ENCODE measurements at places on chromosomes 12 and 14. TPM values are rescaled to one million over a fixed set of nuclear protein-coding genes. Genes with fewer than 3 reads are reported as not detected.

GRCh38 chr14:97023871-97024270 is 226.7 kb downstream of the VRK1 start:
- no peak for DNase-seq

DNA sequence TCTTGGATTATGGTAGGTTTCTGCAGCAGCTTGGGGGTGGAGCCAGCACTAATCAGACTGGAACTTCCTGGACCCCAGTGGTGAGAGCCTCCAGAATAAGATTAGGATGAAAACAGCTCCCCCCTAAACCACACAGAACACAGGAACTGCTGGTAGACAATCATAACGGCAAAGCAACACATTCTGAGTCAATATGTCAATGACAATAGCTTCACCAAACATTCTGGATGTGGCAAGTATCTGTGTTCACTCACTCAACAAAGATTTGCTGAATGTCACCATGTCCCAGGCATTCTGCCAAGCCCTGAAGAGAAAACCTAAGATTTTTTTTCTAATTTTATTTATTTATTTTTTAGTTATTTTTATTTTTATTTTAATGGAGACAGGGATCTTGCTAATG is 65.2 kb downstream of the LRRC74A start:
- DNase-seq, result no peak

DNA sequence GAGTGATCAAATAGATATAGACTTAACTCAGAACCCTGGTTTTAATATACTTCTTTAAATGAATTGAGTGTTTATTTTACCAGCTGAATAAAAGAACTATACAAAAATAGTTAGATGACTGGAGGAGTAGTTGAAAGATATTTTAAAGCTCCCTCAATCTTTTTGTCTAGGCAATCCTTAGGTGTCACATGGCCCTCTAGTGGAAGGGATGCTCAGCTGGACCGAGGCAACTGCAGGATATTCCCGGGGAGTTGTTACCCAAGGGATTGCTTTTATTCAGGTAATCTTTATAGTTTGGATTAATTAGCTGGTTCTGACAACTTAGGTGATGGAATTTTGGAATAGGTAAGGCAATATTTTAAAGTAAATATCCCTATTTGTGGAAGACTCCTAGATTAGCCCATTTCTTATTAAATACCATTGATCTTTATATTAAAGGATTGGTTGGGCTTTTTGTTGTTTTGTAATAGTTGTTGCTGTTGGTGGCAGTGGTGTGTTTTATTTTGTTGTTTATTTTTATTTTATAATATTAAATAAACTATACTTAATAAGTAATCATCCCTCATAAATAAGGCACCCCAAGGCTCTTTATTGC is 57.1 kb downstream of the ZDHHC17 start:
- no peak for DNase-seq

DNA sequence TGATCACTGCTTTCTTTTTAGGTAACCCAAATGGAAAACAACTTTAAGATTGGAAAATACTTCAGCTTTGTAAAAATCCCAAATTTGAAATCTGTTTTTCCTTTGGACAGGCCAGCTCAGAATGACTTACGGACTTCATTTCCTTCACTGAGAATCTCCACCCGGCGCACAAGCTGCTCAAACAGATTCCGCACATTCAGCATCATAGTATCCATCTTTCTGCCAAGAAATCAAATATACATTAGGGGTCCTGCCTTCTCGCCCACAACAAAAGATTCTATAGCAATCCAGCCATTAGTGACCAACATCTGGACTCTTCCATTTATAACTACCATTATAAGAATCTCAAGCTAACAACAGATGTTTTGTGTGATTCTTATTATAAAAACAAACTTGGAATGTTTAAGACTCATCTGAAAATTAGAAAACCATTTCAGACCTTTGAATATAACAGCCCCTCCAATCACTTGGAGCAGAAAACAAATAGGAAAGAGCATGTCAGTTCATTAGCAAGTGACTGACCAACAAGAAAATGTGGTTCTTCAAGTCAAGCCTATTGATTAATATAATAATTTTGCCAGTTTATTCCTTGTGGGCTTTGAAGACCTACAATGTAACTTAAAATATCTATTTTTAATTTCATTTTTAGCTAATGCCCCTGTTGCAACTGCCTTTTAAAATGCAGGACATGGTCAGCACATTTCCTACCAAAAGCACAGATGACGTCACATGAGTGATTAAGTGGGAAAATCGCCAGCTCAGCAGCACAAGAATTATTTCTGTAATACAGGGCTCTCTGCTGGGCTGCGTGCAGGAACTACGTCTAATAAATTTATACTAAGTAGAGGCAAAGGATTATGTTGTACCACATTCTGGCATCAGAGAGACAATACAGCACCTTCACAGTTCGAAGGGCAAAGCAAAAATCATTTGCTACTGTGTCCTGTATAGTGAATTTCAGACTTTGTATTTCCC is 8.5 kb downstream of the RACGAP1 start:
- peak; percentile 46 for DNase-seq

The RD3L gene
- 41.5 TPM for polyA plus RNA-seq

DNA sequence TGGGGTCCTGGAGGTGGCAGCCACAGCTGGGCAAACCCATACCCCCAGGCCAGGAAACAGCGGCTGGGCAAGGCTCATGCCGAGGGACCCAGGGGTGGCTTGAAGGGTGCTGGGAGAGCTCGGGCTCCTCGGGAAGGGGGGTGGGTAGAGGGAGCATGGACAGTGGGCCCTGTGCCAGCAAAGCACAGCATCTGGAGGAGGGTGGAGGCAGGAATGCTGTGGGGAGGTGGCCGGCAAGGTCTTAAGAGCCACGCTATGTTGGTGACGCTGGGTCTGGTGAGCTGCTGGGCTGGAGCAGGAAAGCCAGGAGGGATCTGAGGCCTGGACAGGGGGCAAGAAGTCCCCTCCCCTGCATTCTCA is 48.2 kb upstream of the DLK1 start:
- DNase-seq, result no peak

The ST8SIA1 gene
- polyA plus RNA-seq, result 1.2 TPM

The OR6C2 gene
- not detected for polyA plus RNA-seq

The TAOK3 gene
- polyA plus RNA-seq, result 13.0 TPM
